Naive B cell (primary cell): ENCODE measurements at places on chromosomes 7 and 10.
A peak's percentile ranks its signal among the peaks of the same experiment; 100 is the strongest.

GRCh38 chr10:24917979-24918378, 34.4 kb downstream of the PRTFDC1 start:
- DNase-seq: no peak

DNA sequence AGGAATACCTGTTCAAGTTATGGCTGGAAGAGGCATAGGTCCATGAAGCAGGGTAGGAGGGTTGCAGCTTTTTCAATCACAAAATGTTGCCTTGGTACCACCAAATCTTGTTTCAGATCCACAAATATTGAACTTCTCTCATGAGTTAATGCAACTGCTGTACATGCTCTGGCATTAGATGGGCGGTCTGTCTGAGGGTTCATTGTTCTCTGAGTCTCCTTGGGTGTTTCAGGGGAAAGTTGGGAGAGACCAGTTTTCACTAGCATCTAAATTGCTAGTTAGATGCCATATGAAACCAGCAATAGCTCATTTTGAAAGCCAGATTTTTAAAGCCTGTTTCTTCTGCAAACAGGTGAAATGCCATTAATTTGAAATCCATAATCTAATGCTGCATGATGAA, 27.8 kb upstream of the ELMO1 start:
- no peak for DNase-seq

GRCh38 chr10:6757158-6757557, 177.1 kb upstream of the PRKCQ start:
- peak; percentile 1 for DNase-seq

- no peak for DNase-seq
Observed at GRCh38 chr10:64115908-64116643, 594.9 kb downstream of the REEP3 start.

DNA sequence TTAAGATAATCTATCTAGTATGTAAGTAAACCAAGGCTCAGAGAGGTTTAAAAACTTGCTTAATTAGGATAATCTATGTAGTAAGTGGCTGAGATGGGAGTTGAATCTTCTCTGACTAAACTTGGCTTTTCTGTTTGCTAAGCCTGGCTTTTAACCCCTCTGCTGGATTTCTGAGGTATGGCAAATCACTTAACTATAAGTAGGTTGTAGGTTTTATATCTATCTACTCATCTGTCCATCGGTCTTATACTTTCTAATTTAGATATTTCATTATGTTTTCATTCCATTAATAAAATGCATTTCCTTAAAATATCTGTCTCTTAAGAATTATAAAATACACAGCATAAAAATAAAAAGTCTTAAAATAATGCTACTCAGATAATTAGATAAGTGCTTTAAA, 59.4 kb downstream of the ST7 start:
- DNase-seq: no peak

DNA sequence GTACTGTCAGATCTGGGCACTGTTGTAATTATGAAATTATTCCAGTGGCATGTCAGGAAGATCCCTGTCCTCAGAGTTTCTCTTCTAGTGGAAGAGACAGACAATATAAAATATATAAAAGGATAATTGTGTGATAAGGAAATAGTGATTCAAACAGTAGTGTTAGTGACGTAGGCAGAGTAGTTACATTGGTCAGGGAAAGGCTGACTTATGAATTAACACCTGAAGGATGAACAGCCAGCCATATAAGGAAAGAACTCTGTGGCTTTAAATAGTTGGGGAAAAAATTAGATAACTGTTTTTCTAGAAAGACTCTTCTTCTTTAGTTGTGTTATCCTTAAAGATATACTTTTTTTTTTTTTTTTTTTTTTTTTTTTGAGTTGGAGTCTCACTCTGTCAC, 37.7 kb downstream of the WAC start:
- no peak for DNase-seq

GRCh38 chr7:6359021-6359420, 86.6 kb upstream of the CYTH3 start:
- no peak for DNase-seq

DNA sequence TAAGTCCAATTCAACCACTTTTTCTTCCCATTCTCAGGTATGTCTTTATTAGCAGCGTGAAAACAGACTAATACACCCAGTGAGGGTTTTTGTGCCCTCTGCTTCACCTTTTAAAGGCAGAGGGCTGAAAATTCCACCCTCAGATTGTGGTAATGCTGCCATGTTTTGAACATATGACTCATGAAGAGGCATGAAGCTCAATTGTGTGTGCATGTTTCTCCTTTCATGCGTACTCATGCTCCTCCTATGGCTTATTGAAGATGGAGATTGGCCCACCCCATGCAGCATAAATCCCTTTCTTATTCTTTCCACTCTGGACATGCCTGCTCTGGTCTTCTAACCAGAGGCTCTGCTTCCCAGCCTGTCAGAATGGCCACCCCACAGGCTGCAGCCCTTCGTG, 168.0 kb upstream of the PRKCQ start:
- DNase-seq: no peak

GRCh38 chr10:70335246-70335613, 47.2 kb downstream of the LRRC20 start:
- DNase-seq: no peak

DNA sequence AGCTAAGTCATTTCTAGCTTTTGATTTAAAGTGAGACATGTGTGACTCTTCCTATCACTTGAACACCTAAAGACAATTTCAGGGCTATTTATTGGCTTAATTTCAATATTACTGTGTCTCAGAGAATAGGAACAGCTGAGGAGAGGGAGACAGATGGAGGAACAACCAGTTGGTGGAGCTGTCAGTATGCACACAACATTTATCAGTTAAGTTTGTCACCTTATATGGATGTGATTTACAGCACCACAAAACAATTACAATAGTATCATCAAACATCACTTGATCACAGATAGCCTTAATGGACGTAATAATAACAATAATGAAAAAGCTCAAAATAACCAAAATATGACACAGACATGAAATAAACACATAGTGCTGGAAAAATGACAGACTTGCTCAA, 129.6 kb downstream of the NPSR1 start:
- DNase-seq: no peak

GRCh38 chr10:9331583-9332008, 1277.1 kb downstream of the GATA3 start:
- DNase-seq: peak; percentile 24

- no peak for DNase-seq
Observed at GRCh38 chr7:47827351-47827756, 120.9 kb downstream of the PKD1L1 start.

GRCh38 chr7:34070511-34071323, 165.4 kb downstream of the BMPER start:
- no peak for DNase-seq

DNA sequence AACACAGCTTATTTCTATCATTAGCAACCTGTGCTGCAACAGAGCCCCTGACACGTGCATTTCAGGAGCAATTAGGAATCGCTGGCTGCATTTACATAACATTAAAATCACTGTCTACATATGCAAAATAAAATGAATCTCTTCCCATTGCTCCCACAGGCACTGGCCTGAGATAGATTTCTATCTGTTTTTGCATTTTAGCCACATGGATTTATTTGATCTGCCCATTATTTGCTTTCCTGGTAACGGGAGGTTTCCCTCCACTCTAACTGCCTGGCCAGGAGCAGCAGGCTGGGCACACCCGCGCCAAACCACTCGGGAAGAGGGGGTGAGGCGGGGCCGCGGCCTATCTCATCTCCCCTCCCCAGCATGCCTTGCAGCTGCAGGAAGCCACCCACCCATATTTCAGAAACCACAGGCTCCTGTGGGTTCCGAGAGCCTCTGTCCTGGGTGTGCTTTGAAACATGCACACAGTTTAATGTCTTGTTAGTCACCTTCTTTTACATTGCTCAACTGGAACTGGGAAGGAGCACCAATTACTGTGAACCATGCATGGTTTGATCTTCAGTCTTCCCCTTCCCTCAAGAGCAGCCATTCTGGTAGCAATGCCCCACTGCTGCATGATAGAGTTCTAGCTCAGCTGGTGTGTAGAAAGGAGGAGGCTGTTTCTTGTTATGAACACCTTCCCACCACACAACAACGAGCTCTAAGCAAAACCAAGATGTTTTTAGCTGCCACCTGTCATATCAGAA, 37.7 kb upstream of the IKZF1 start:
- DNase-seq: peak; percentile 52

DNA sequence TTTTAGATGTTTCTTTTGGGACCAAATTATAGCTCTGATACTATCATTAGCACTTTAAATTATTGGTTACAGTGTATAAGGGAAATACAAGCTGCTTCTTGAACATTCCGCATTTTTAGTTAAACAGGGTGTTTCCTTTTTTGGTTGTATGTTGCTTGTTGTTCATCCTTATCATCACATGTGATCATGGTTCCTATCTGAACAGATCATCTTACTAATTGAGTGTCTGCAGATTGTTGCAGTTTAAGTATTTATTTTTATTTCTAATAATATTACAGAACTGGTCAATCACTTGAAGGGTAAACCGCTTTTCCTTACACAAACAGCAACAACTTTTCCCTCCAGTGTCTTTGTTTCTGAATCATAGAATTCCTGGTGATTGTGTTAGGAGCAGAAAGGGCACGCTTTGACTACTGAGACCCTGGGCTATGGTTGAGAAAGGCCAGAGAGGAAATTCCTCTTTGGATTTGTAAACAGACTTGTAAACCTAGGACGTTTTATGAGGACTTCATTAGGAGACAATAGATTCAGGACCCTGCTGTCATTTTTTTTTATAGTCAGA, 37.2 kb downstream of the CHN2 start:
- no peak for DNase-seq

DNA sequence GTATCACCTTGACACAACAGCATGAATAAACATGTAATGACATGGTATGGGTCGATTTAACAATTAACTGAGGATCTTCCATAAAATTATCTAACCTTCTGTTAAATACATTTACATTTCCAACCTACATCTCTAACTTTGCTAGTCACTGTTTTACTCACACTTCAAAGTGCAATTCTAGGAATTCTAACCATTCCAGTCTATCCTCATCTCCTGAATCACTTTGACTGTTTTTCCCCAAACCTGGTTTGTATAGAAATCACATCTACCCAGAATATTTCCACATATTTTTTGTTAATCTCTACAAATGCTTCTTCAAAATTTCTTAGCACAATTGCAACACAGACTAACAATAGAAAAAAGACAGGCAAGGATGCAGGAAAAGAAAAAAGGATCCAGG, 6.2 kb downstream of the ABI1 start:
- DNase-seq: no peak

GRCh38 chr10:17206210-17206709, 4.8 kb upstream of the TRDMT1 start:
- DNase-seq: peak; percentile 58

DNA sequence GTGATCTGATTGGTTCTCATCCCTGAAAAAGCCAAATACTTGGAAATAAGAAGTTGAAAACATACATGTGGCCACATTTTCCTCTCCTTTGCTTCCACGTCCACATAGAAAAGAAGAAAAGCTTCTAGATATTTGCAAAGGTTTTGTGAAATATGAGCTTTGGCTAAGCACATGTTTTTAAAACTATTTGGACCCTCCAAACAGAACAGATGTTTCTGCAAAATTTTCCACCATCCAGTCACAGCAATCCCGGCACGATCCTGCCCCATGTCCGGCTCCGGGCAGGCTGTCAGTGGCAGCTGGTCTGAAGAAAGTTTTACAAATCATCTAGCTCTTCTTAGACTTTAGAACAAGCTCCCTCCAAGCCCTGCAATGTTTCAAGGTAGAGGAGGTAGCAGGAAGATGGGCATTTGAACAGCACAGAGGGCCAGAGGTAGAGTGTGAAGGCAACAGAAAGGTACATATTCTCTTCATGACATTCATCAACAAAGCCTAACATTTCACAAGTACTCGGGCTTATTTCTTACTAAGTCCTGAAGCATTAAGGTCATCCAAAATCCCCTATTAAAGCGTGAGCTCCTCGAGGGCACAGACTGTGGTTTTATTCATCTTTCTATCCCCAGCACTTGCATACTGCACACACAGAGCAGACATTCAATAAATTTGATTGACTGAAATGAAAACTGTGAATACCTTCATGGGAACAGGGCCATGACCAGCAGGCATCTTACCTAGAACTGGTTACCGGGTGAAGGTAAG, 110.1 kb downstream of the JAZF1 start:
- DNase-seq: no peak

GRCh38 chr10:307659-308058, 172.4 kb downstream of the ZMYND11 start:
- no peak for DNase-seq

DNA sequence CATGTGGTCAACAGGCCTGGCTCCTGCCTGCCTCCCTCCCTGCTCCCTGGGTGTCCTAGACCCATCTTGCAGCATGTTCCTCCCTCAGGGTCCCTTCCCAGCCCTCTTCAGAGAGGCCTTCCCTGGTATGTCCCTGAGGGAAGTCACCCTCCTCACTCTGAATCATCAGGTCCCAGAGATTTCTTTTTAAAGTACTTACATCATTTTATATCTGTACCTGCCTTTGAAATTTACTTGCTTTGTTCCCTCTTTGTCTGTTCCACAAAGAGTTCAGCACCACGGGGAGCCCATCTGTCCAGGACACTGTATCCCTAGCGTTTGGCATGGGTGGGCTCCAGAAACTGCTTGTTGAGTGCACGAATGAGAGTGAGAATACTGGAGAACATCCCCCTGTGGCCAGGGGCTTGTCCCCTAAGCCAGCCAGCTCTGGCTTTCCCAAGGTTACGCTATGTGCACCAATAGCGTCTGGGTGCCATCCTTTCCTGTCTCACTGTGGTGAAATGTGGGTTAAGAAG, 50.6 kb upstream of the IGFBP3 start:
- no peak for DNase-seq

DNA sequence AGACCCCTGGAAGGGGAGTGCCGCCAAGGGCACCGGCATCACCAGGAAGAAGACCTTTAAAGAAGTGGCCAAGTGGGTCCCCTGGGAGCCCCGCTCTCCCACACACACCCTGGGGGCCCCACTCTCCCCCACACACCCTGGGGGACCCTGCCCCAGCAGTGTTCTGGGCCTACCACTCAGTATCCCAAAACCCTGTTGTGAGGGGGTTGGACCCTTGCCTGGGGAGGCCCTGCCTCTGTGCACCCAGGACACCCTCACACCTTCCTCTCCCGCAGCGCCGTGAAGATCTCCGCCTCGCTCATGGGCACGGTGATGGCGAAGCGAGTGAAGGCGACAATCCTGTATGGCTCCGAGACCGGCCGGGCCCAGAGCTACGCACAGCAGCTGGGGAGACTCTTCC, 10.7 kb downstream of the NOS3 start:
- DNase-seq: no peak

GRCh38 chr7:99737726-99738125, 2.7 kb upstream of the CYP3A7 start:
- no peak for DNase-seq

GRCh38 chr10:78805176-78805575, 263.6 kb upstream of the ZMIZ1 start:
- no peak for DNase-seq
